Left lobe of liver (tissue), 2 donors: ENCODE measurements at places on chromosomes 1 and 21. TPM values are rescaled to one million over a fixed set of nuclear protein-coding genes. Genes with fewer than 3 reads are reported as not detected.

GRCh38 chr1:206591226-206591625 lies 21.0 kb downstream of the EIF2D start:
- DNase-seq, result no peak

DNA sequence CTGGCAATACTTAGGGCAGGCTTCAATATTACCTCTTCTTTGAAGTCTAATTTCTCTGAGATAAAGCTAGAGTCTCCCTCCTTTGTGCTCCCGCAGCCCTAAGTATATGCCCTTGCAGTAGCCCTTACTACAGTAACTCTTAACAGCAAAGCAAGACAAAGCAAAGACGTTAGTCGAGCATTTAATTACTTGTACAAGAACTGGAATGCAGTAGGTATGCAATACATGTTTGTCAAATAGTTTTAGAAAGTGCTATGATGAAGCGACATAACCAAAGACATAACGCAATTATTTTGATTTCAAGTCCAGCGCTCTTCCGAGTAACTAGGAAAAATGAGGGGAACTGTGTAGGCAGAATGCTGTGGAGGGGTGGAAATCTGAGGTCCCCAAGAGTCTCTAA lies 1.6 kb downstream of the P3H1 start:
- DNase-seq, result no peak

- DNase-seq, result no peak
Measured at GRCh38 chr1:241614144-241614543, 26.0 kb downstream of the CHML start.

The CCDC24 gene
- 4.7 TPM for total RNA-seq

- no peak for DNase-seq
Measured at GRCh38 chr21:34796518-34797200, 127.9 kb downstream of the CLIC6 start.

DNA sequence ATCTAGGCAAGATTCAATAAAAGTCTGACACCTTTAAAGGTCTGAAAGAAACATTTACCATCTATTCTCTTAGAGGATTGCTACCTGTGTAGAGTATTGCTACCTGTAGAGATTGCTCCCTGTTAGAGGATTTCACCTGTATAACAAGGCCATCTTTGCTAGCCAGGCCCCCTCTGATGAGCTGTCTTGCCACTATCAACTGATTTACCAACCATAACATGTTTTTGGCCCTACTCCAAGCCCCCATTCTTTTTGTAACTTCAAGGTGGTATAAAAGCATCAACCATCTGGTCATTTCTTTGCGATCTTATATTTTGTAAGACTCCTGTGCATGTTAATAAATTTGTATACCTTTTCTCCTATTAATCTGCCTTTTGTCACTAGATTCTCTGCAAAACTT lies 424.7 kb upstream of the CAMK1G start:
- DNase-seq, result no peak

The TRIM46 gene
- total RNA-seq, result 0.23 TPM

DNA sequence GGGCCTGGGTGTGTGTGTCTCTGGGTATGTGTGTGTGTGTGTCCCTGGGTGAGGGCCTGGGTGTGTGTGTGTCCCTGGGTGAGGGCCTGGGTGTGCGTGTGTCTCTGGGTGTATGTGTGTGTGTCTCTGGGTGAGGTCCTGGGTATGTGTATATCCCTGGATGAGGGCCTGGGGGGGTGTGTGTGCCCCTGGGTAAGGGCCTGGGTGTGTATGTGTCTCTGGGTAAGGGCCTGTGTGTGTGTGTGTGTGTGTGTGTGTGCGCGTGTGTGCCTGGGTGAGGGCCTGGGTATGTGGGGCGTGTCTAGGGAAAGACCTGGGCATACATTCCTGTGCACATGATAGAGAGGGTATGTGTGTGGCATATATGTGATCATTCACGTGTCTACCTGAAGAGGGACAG lies 155.1 kb upstream of the ZC3H12A start:
- no peak for DNase-seq

The TNFRSF8 gene
- 0.18 TPM for total RNA-seq

The SMG5 gene
- total RNA-seq, result 43.3 TPM

- no peak for DNase-seq
Measured at GRCh38 chr1:212595229-212595628, 13.3 kb upstream of the ATF3 start.
